ENCODE measurements at places on chromosomes 6 and 20.
A peak's percentile ranks its signal among the peaks of the same experiment; 100 is the strongest.

DNA sequence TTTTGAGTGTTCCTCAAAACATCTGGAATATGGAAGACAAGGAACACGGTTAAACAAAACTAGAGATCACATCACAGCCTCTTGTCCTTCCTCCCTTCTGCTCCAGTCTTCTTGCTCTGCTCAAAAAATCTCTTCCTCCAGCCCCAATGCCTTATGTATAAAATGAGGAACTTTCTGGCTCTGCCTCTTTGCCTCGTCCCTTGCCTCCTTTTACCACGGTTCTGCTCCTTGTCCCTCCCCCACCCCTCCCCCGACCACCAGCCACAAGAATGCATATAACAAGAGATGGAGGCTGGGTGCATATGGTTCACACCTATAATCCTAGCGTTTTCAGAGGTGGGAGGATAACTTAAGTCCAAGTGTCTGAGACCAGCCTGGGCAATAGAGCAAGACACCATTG is 43.6 kb downstream of the PLAGL2 start:
- DNase-seq, result no peak

GRCh38 chr20:53934421-53935343 is 135.7 kb downstream of the BCAS1 start:
- peak; percentile 59 for DNase-seq

DNA sequence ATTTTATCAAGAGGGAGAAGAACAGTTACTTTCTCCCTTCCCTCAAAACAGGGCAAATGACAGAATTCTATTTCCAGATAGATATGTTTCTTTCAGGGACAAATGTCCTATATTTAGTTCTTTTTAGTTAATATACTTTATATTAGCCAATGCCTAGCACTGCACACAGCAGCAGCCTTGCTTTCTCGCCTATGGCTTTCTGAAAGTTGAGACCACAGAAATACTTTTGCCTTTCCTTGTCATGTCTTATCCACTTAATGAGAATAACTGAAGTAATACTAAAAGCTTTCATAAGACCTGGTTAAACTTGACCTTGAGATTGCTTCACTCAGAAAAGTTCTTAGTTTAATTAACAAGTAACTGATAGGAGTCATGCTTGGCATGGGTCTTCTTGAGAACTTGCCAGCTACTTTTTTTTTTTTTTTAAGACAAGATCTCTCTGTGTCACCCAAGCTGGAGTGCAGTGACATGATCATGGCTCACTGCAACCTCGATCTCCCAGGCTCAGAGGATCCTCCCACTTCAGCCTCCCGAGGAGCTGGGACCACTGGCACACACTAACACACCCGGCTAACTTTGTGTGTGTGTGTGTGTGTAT is 159.3 kb downstream of the CDKAL1 start:
- no peak for DNase-seq

GRCh38 chr6:46347669-46348068 is 143.6 kb downstream of the RCAN2 start:
- no peak for DNase-seq

- DNase-seq, result peak; percentile 39
Observed at GRCh38 chr6:19472850-19473249, 364.3 kb upstream of the ID4 start.

DNA sequence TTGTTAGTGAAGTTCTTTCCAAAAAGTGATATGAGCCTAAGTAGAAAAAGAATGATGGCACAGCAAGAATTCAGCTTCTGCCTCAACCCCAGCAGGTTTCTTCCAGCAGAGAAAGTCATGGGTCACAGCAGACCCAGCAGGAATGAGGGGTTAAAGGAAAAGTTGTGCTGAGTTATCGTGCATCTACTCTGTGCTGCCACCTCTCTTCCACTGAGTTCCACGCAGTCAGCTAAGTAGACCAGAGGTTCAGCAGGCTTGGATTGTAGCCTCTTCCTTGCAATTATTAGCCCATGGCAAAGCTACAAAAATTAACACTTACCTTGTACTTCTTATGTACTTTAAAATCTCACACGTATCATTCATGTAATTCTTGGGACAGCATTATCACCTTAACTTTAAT is 510.8 kb downstream of the PTPRT start:
- DNase-seq, result no peak

DNA sequence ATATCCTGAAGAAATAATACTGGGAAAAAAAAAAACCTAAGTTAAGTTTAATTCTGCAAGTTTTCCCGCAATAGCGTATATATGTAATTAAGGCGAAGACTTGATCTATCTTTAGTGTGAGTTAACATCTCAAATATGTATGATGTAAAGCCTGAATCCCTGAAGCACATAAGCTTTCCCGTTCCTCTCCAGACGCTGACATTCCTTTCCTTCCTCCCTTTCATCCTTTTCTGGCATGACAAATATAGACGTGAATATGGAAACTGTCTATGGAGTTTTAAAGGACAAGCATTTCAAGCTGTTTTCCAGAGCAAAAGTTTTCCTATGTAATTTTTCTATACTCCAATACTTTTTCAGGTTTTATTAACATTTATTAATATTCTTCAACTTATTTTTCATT is 637.0 kb downstream of the COL12A1 start:
- no peak for DNase-seq

DNA sequence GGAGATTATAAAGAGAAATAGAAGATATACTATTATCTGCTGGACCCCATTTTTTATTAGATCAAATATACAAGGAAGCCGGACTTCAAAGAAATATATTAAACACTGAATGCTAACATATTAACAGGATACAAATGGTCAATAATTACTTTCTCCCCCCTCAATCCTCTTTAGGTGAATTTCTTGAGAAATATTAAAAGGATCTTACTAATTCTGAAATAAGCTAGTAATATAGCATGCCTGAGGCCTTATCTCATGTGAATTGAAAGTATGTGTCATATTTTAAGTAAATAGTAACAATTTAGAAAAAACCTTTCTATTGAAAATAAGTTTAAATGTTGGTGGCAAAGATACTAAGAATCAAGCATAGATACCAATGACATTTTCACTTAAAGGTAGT is 954.7 kb upstream of the MAN1A1 start:
- no peak for DNase-seq

DNA sequence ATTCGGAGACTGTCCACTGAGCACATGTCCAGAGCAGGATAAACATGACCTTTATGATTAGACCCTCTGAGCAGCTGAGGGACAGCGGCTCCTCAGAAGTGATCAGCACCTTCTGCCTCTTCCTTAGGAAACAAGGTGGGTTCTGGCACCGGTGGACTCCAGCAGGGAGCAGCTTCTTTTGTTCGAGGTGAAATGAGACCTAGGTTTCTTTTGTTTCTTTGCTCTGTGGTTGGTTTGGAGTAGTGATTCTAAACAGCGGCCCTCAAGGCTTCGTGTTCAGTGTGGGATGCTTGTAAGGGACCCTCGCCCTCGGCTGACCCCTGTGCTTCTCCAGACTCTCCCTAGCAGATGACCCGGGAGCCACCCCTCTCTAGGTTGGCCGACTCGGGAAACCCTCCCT is 14.6 kb upstream of the FRMD1 start:
- no peak for DNase-seq

DNA sequence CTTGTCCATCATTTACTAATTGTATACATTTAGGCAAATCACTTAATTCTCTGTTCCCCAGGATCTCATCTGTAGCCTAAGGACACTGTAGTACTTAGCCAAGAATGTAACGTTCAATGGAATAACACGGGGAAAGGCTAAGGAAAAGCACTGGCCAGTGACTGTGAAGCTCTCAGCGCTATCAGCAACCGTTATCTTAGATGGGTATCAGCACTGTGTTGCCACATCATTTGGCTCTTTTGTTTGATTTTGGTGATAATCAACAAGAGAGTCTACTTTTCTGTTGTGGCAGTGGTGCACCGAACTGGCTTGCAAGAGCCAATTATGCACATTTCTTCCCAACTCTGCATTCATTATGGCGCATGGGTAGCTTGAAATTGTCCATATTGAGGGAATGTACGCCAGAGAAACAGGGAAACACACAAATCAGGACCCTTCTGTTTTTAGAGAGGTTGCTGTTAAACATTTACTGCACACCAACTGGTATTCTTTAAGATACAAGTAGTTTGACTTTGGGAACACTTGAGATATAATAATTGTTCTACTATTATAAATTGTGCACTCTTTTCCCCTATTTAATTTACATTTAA is 93.7 kb upstream of the C6orf118 start:
- no peak for DNase-seq

GRCh38 chr6:36063318-36064060 is 35.9 kb downstream of the MAPK14 start:
- DNase-seq, result no peak

DNA sequence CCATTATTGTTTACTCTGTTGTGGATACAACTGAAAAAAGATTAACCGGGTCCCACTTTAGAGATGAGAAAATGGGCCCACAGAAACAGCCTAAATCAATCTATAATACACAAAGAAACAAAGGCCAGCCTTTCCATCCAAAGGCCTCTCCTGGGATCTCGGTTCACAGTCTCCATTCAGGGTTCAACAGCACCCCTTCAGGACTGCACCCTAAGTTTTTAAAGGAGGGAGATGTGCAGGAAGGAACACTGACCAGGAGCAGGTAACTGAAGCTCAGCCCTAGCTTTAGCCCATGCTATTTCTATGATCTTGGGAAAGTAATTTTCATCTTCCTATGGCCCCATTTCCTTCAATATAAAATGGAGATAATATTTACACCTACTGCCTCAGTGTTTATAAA is 147.7 kb downstream of the BTBD9 start:
- DNase-seq, result no peak

GRCh38 chr6:24686946-24687345 is 20.1 kb downstream of the ACOT13 start:
- no peak for DNase-seq

DNA sequence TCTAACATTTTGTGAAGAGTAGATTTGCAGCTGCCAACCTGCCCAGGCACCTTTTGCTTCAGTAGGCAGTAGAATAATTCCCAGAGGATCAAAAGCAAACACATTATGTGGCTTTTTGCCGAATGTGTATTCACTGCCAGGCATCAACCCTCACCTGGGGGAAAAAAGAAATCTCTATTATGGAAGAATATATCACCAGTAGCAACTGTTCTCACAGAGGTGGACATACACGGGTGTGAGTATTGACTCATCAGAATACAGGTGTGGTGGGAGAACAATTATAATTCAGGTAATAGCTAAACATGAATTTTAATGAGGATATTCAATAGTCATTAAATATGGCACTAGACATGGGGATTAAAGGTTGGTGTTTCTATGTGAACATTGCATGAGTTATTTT is 910.7 kb downstream of the TFAP2A start:
- DNase-seq, result no peak

GRCh38 chr6:41022294-41022693 is 16.7 kb downstream of the UNC5CL start:
- no peak for DNase-seq

GRCh38 chr6:129748901-129749748 is 39.1 kb upstream of the ARHGAP18 start:
- peak; percentile 39 for DNase-seq

DNA sequence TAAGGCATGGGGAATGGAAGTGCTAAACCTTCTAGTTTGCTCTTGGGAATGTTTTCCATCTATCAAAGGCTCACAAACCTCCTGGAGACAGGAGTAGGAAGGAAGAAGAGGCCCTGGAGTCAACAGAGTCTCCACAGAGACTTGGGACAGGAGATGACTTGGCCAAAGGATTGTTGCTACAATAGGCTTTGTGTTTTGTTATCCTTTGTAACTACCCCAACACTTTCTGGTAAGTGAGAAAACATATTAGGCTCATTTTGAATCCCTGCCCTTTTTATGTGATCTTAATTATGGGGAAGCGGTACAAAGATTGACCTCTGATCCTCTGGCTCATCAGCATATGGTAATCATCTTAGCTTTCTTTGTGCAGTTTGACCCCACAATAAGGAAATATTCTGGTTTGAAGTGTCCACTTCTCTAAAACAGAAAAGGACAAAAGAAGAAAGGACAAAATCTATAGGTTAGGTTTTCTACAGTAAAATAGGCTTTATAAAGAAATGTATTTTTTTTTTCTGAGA is 24.1 kb upstream of the GTF3C6 start:
- no peak for DNase-seq

DNA sequence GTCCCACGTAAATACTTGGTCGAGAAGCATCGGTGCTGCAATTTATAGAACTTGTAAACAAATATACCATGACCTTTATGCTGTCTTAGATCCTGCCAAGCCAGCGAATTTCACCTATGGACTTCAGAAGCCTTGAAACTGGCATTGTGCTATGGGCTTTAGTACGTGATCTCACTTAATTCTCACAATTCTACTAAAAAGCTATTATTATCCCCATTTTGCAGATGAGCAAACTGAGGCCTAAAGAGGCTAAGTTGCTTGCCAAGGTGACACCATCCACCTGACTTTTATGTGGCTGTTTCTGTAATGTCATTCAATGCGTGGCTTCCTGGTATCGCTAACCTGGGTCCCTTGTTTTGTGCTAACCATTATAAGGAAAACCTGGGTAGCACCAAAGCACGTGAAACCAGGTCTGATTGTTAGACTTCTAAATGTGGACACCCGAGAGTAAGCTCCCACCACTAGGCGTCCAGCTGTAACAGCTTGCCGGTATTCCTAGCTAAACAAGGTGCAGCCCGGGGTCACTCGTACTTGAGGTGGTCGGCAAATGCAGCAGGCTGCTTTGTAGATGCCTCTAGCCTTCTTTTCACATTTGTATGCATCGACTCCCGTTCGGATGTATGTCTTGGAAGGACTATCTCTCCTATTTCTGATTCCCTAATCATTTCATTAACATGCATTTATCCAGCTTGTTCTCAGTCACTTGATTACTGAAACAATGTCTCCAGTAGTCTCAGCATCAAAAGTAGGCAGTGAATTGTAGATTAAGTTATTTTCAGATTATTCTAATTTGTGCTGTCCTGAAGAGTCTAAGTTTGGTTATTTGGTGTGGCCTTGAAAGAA is 1.1 kb downstream of the SYNJ2 start:
- no peak for DNase-seq

GRCh38 chr6:946546-946945 is 253.6 kb upstream of the EXOC2 start:
- no peak for DNase-seq

DNA sequence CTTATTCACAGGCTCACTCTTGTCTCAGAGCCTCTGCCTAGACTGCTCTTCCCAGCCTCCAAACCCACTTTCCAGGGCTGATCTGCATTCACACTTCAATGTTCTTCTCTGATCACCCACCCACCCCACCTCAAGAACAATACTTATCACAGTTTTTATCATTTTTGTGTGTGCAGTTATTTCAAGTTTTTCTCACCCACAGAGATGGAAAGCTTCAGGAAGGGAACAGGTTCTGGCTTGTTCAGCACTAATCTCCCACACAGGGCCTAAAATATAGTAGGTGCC is 160.9 kb downstream of the MRPL14 start:
- DNase-seq, result no peak

- no peak for DNase-seq
Observed at GRCh38 chr6:6543181-6543879, 45.2 kb upstream of the LY86 start.

- DNase-seq, result no peak
Observed at GRCh38 chr20:60662307-60662706, 589.8 kb upstream of the CDH4 start.

- no peak for DNase-seq
Observed at GRCh38 chr6:15401769-15402250, 155.9 kb downstream of the JARID2 start.
